ENCODE measurements at places on chromosomes 5 and 9.

- no peak for ATAC-seq
Observed at GRCh38 chr5:180815293-180815917, 12.8 kb upstream of the MGAT1 start.

DNA sequence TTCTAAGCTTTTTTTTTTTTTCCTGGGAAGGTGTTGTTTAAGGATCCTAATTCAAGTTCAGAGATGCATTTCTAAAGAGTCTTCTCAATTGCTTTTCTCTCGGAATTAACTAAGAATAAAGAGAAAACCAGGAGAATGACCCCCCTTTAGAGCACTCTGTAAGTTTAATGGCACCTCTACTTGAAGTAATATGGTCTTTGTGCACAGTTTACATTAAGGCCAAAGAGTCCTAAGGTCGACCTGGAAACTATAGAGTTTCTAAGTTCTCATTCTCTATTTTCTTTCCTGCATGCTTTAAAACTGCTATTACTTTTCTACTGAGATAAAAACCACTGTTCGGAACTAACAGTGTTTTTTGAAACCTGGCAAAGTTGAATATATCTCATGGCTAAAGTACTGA is 923.1 kb upstream of the CDH10 start:
- ATAC-seq: no peak

- no peak for ATAC-seq
Observed at GRCh38 chr5:136808756-136809155, 443.4 kb upstream of the TRPC7 start.

GRCh38 chr9:106682420-106682819 is 180.5 kb upstream of the ZNF462 start:
- no peak for ATAC-seq

- ATAC-seq: no peak
Observed at GRCh38 chr5:96096724-96097123, 135.1 kb upstream of the ELL2 start.

- no peak for ATAC-seq
Observed at GRCh38 chr9:124611106-124611505, 103.9 kb upstream of the NR5A1 start.

- no peak for ATAC-seq
Observed at GRCh38 chr5:88890070-88890781, 7.2 kb upstream of the MEF2C start.

DNA sequence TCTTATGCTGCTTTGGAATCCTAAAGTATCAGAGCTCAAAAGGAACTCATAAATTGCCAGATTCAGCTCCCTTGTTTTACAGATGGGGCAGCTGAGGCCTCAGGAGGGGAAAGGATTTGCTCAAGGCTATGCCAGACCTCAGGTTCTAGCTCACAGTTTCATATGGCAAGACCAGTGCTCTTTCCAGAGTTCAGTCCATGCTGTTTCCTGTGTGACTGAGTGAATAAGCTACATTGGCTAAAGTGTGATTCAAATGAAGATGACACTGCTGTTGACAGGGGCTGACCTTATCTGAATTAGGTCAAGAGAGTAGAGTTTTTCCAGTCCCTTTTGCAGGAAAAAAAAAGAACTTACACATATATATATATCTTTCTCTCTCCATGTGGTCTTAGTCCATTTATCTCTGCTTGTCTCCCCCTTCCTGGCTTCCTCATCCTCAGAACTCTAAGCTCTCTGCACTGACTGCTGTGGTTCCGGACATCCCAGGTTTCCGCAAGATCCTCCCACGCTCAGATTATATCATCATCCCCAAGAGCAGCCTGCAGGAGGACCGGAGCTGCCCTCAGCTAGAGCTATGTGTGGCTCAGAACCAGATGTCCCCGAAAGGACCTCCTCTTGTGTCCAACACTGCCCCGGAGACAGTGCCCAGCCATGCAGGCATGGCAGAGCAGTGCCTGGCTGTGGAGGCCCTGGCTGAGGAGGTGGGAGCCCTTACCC is 9.3 kb downstream of the HMGXB3 start:
- no peak for ATAC-seq

DNA sequence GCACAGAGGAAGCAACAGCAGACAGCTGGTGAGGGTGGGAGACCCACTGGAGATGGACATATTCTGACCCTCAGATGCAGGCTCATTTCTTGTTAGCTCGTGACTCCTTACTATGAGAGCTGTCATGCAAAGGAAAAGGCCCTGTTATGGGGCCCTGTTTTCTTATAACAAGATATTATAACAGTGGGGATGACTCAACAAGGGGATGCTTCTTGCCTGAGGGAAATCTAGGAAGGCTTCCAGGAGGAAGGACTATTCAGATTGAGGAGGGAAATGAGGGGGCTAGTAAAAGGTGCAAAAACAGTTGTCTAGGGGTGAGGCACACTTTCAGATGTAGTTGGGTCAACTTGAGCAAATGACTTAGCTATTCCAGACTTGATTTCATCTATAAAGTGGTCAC is 83.0 kb downstream of the DAB2IP start:
- ATAC-seq: no peak

DNA sequence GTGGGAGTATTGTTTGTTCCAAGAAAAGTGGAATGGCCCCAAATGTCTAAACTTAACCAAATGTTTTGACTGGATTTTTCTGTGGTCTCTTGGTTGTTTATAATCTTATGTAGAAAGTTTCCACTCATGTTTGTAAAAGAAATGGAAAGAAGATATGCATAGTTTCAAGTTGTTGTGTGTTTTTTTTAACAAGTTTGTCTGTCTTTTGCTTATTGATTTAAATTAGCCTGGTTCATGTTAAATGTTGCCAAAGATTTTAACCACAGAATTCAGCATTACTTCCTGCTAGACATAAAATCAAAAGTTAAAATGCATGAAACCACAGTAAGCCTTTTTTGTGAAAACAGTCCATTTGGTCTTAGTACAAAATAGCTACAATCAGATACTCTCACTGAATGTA is 14.0 kb downstream of the PPWD1 start:
- ATAC-seq: no peak

DNA sequence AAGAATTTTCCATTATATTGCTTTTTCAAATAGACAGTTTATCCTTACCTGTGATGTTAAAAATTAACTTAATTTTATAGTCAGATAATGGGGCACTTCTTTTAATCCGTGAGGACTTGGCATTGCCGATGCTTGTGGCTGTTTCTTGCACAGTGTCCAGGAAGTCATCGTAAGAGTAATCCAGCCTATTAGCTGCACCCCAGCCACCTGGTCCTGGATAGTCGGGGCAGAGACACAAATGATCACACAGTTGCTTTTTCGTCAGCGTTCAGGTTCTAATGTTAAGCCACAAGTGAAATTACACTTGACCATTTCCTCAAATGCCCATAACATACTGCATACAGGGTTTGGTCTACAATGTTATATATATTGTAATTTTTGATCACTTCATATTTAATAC is 107.4 kb downstream of the SVEP1 start:
- ATAC-seq: no peak

GRCh38 chr5:40431734-40432133 is 248.0 kb upstream of the PTGER4 start:
- ATAC-seq: no peak

- ATAC-seq: peak; percentile 65
Observed at GRCh38 chr9:70406434-70406862, 8.0 kb downstream of the KLF9 start.

DNA sequence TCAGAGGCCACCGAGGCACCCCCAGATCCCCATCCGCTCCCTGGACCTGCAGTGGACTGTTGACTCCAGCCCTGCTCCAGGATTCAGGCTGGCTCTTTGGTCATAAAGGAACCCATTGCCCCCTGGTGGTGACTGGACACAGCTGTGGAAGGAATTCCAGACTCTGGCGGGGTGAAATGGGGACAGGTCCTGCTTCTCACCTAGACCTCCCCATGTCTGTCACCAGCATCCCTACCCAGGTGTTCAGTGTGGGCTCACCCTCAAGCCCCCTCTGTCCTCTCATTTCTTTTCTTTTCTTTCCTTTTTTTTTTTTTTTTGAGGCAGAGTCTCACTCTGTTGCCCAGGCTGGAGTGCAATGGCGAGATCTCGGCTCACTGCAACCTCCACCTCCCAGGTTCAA is 25.5 kb upstream of the STXBP1 start:
- ATAC-seq: peak; percentile 75

DNA sequence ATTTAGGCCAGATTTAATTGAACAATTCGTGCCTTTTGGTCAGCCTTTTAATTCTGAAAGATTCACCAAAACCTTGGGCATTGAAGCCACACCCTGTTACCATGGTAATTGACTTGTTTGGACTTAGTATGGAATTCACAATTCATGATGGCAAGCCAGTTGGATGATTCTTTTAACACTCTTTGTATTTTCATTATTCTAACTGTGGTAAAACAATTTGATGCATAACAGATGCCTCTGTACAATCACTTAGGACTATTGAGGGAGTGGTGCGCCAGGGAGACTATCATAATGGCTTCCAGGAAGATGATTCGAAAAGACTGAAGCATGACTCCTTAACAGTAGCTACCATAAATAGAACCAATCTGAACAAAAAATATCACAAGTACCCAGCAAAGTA is 381.1 kb upstream of the ADAMTS16 start:
- no peak for ATAC-seq
